ENCODE measurements at places on chromosomes 16 and 17.

GRCh38 chr17:66580184-66580955, 254.5 kb upstream of the CACNG5 start:
- DNase-seq: no peak

GRCh38 chr16:4572715-4573114, 16.6 kb downstream of the C16orf96 start:
- DNase-seq: no peak

DNA sequence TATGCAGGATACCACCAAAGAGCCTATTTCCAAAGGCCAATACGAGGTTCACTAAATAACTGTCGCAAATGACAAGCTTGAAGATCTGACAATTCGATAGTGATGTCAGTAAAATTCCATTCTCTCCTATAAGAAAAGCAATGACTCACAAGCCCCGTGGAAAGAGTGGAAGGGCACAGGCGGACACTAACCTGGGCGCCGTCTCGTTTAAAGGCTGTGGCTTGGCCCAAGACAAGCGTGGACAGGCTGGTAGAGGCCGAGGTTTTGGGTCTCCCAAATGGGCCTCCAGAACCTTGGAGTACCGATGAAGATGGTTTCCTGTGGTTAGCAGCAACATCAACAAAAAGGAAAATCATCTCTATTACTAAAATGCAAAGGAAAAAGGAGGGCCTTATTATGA, 16.5 kb upstream of the SLC38A8 start:
- DNase-seq: no peak

DNA sequence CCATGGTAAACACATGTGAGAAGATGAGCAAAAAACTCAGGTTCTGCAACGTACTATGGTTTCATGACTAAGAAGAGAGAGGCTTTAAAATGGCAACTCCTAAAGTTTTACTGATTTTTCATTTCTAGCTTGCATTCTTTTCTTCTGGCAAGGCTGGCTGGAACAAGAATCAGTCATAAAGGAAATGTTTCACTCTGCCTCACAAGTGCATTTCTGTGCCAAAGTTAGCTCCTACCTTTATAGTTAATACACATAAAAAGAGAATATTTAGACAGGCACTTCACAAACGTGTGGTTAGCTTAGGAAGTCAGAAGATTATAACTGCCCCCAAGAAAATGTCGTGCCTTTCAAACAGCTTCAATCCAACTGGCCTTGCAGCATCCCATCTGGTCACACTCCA, 417.1 kb upstream of the CDH11 start:
- DNase-seq: no peak

GRCh38 chr17:38719943-38720641, 10.0 kb upstream of the CISD3 start:
- DNase-seq: no peak

- no peak for DNase-seq
Measured at GRCh38 chr17:45732926-45733505, 51.1 kb upstream of the CRHR1 start.

DNA sequence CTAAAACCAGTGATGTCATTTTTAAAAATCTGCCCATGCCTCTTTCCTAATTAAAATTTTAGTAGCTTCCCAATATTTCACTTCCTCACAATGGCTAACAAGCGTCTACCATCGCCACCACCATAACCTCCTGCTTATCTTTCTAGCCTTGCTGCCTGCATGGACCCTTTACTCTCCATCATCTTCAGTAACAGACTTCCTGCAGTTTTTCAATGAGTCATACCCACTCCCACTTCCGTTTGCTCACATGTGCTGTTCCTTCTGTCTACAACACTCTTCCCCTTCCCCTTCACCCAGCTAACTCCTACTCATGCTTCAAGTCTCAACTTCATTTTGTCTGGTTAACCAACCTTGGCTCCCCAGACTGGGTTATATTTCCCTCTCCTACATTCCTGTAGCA, 12.8 kb upstream of the SKAP1 start:
- no peak for DNase-seq

GRCh38 chr16:89931305-89931896, 8.3 kb downstream of the TUBB3 start:
- no peak for DNase-seq

- DNase-seq: no peak
Measured at GRCh38 chr17:73091410-73091769, 1.1 kb downstream of the SLC39A11 start.

- no peak for DNase-seq
Measured at GRCh38 chr16:87201790-87202189, 115.4 kb downstream of the C16orf95 start.

DNA sequence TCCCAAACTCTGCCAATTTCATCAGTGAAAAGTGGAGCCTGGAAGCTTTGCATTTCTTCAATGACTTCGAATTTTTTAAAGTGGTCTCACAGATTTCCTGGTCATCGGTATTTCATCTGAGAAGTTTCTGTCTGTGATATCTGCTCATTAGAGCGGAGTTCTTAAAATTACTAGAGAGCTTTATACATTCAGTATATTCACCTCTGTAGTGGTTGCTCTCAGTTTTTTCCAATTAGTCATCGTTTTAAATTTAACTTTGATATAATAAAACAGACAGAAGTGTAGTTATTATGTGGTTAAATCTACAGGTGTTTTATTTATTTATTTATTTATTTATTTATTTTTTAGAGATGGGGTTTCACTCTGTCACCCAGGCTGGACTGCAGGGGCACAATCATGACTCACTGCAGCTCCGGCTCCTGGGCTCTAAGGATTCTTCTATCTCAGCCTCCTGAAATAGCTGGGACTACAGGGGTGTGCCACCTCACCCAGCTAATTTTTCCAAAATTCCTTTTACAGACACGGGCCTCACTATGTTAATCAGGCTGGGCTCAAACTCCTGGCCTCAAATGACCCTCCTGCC, 16.0 kb downstream of the ARHGAP17 start:
- DNase-seq: no peak

DNA sequence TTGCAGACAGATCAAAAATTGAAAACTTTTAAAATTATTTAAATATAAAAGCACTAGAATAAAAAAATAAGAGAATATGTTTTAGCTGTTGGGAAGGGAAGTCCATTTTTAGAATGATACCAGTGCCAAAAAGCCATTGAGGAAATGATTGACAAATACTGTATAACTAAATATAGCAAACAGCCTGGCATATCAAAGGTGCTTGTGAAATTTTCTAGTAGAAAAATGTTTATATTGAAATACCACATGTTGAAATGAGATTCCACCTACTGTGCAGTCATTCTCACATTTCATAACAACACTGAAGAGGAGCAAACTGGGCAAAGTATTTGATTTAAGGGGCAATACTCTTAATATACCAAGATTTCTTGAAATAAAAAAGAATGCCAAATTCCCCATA, 183.5 kb downstream of the PHKB start:
- no peak for DNase-seq

- DNase-seq: no peak
Measured at GRCh38 chr16:19184823-19185509, 16.9 kb downstream of the SYT17 start.

DNA sequence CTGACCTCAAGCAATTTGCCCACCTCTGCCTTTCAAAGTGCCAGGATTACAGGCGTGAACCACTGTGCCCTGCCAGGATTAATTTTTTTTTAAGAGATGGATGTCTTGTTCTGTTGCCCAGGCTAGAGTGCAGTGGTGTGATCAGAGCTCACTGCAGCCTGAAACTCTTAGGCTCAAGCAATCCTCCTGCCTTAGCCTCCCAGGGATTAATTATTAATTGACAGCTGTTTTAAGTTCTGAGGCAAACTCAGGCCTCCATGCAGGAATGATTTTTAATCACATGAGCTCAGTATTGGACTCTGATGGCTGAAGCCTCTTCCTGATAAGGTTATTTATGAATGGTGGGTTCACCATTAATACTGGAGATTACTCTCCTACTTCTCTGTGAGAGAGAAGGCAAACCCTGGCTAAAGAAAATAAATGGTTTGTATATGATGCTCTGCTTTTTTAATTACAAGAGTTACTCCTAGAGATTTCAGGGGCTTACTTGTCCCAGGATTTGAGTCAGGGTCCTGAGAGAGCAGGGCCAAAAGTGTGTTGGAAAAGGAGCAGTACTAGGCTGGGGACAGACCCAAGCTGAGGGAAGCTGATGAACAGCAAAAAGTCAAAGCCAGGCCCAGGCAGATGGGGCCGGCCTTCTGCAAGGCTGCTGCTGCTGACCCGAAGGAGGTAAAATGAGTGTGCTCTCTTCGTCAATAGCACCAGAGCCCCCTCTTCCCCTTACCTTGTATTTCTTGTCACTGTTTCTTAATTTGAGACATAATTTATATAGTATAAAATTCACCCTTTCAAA, 56.9 kb upstream of the HAS3 start:
- DNase-seq: no peak

Data from NCI-H510A (cell line).